NCI-H2081 treated with DMSO at 0.1 percent for 48 hours (cell line): ENCODE measurements at places on chromosomes 2 and 18.

- no peak for DNase-seq
Measured at GRCh38 chr2:112947374-112947773, 30.4 kb upstream of the IL36G start.

DNA sequence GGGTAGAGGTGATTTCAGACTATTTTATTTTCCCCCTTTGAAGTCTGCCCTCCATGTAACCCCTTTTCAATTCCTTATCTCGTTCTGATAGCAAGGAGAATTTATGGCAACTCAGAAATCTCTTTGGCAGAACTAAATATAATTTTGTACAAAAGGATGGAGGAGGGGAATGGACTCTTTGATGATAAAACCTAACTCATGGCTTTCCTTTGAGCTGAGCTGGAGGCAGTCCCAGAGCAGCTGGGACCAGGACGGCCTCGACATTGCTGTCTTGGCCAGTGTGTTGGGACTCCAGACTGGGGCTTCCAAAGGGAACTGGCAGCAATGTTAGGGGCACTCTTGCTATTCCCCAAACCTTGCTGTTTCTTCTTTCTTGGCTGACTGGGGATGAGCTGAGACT is 47.7 kb downstream of the PAX8 start:
- no peak for DNase-seq

GRCh38 chr2:219609149-219609750 is 11.6 kb downstream of the STK11IP start:
- DNase-seq, result no peak

- DNase-seq, result no peak
Measured at GRCh38 chr2:174325373-174326160, 9.2 kb upstream of the SP9 start.

- DNase-seq, result no peak
Measured at GRCh38 chr18:39302481-39302880, 1736.9 kb upstream of the CELF4 start.

DNA sequence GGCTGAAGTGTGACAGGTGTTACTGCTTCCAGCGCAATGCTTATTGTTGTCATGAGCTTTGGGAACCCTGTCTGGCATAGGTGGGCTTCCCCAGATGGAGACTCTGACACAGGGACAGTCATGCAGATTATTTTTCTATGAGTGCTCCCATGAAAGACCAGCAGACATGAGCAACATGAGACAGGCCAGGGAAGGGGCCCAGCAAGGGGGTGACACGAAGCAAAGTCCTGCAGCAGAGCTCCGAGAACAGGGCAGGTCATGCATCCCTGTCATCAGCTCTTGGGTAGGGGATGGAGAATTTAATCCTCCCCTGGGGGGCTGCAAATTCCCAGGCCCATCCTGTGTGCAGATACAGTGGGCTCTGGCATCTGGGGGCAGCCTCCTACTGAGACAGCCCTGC is 77.4 kb downstream of the CTAGE1 start:
- DNase-seq, result no peak

GRCh38 chr2:95240091-95240490 is 32.8 kb downstream of the ZNF892 start:
- DNase-seq, result no peak

GRCh38 chr2:241680827-241681599 is 5.6 kb downstream of the DTYMK start:
- no peak for DNase-seq
